ENCODE measurements at places on chromosomes 6 and 20.

DNA sequence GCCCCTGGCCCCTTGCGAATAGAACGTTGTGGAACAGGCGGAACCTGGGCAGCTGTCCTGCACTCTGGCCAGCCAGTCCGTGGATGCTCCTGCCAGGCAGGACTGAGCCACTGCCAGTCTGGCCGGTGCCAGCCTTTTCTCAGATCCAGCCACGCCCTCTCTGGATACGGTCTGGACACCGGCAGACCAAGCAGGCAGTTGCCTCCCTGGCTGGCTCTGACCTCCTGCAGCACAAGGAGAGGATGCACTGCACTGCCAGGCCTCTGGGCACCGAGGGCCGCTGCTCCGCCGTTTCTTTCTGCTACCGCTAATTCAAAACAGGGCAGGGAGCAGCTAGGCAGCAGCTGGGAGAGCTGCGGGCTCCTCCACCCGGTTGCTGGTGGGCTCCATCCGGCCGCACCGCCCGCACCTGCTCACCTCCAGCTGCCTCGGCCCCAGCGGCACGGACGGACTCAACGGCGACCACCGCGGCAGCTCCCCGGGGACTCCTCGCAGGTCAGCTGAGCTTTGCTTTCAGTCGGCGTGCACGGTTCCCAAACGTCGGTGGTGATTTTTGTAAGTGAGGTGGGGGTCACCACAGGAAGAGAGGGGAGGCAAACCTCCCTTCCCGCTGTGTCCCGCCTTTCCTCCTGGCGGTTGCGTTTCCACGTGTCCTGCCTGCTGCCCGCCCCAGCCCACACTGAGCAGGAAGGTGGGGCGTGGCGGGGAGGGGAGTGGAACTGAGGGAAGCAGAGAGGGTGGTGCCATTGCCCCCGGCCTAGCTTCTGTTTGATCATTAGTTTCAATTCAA, 30.3 kb upstream of the AFDN start:
- DNase-seq: no peak

DNA sequence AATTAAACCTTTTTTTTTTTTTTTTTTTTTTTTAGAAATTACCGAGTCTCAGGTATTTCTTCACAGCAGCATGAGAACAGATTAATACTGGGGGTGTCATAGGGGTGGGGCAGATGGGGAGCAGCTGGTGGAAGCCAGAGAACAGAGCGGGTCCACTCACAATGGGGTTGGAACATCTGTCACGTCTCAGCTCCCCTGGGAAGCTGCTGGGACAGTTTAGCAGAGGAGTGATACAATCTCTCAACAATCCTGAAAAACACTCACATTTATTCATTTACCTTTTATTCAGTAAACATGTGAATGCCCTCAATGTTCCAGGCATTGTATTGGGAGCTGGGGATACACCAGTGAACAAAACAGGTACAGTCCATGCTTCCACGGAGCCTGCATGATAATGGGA, 162.2 kb downstream of the SMOC2 start:
- DNase-seq: no peak

DNA sequence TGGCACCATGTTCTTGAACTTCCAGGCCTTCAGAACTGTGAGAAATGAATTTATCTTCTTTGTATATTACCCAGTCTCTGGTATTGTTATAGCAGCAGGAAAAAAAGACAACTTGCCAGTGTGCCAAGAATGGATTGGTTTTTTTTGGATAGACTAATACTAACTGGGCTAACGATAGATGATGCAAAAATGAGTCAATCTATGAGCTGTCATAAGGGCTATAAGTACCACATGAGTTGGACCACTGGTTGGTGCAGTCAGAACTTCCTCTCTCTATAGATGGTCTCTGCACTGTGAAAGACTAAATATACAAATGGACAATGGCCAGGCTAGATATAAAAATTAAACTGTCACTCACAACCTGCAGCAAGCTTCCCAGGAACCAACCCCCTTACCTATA, 87.6 kb upstream of the COL21A1 start:
- no peak for DNase-seq

DNA sequence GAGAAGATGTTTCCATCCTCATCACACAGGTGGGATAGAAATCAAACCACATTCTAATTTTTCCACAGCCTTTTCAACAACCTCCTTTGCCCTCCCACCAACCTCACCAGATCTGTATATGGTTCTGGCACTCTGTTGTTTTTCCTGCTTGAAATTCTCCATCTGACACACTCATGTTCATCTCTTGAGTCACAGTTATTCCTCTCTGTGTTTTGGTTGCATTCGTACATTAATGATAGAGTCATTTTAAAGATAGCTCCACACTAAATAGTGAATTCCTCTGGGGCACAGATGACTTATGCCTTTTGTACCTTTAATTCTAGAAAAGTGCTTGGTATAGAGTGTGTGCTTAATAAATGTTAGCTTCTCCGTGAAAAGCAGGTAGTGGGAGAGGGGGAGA, 1.4 kb upstream of the GCLC start:
- no peak for DNase-seq

DNA sequence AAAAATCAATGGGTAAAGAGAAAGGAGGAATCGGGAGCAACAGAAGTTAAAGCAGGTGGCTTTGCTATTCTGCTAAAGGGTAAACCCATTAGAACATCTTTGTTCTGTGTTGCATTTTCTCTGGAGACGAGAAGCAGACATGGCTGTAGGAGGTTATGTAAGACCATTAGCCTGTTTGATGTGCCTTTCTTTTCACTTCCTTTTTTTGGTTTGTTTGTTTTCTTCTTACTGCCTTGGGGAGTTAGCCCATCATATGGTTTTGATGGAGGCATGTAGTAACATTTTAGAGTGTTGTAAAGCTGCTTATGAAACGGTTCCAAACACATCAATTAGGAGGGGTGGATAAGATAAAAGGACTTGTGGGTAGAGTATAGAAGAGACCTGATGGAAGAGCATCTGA, 131.0 kb downstream of the DOK5 start:
- DNase-seq: no peak

DNA sequence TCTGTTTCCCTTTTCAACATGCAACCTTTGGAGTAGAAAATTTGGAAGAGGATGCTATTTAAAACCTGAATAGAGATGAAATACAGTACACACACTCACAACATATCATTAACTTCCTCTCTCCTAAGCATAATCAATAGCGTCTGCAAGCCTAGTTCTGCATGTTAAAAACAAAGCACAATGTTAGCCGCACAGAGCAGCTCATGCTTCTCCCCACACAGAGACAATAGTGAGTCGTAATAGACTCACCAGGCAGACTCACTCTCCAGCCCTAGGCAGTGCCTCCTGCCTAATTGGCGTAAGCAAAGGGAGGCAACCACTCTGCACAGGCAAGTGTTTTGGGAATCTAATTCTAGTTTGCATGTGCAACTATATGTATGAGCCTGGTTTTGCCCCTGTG, 45.8 kb upstream of the ARID1B start:
- no peak for DNase-seq

DNA sequence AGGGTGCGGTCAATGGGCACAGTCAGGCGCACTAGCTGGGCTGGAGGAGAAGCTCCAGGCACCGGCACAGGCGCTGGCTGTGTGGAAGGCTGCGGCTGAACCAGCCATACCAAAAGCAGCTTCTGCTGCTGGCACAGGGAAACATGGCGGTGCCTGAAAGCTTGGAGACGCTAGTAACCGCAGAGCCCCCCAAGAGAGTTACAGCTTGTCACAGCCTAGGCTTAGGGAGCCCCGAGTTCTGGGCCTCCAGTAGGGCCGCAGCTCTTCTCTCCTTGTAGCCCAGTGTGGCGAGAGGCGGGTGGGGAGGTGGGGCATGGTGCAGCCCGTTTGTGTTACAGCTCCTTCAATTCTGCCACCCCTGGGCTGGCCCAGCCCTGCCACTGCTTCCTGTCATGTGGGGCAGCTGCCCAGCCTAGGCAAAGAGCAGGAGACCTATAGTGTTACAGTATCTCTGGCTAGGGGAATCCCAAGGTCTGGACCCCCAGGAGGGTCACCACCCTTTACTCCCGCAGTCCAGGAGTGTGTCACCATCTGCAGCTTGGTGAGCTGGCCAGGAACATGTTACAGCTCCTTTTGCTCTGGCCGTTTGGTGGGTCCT, 58.6 kb upstream of the MANEA start:
- no peak for DNase-seq

GRCh38 chr20:36070451-36070850, 84.1 kb upstream of the EPB41L1 start:
- no peak for DNase-seq

DNA sequence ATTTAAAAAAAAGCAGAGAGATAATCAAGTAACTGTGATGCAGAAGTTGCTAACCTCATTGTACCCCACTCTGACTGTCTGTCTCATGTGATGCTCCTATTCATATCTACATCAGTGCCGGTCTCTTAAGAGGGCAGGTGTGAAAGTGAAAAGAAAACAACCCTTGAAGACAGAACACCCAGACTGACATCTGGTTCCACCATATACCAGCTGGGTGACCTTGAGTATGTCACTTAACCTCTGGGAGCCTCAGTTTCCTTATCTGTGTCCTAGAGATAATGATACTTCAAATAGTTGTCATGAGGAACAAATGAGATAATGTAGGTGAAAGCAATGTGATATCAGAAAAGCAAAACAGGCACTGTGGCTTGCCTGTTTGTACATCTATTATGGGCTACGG, 426.8 kb upstream of the SOX4 start:
- DNase-seq: no peak

Measured in activated CD8-positive, alpha-beta memory T cell treated with anti-CD3 and anti-CD28 coated beads for 1 hour (primary cell).